ENCODE measurements at places on chromosomes 5 and 9. TPM values are rescaled to one million over a fixed set of nuclear protein-coding genes. Genes with fewer than 3 reads are reported as not detected.

CDKN2B-AS1 gene
- 0.44 TPM for polyA plus RNA-seq

SPATA31A3 gene
- polyA plus RNA-seq, result not detected

DNA sequence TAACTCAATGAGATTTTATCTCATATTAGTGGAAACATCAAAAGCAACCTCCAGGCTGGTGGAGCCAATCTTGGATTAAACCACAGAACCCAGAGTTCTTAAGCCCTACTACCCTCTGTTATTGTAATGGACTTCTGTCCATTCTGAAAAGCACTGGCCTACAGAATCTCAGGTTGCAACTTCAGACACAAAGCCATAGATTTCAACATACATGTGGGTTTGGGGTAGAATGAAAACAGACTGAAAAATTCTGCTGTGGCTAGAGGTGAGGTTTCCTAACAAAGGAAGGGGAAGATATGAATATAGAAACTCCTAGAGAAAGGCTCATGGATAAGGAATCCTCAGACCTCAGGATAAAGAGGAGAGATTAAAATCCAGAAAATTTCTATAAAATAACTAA lies 569.8 kb upstream of the RIOK2 start:
- no peak for DNase-seq

SPINK4 gene
- polyA plus RNA-seq, result not detected

GRCh38 chr5:126171916-126172315 lies 251.3 kb upstream of the GRAMD2B start:
- DNase-seq, result no peak

DNA sequence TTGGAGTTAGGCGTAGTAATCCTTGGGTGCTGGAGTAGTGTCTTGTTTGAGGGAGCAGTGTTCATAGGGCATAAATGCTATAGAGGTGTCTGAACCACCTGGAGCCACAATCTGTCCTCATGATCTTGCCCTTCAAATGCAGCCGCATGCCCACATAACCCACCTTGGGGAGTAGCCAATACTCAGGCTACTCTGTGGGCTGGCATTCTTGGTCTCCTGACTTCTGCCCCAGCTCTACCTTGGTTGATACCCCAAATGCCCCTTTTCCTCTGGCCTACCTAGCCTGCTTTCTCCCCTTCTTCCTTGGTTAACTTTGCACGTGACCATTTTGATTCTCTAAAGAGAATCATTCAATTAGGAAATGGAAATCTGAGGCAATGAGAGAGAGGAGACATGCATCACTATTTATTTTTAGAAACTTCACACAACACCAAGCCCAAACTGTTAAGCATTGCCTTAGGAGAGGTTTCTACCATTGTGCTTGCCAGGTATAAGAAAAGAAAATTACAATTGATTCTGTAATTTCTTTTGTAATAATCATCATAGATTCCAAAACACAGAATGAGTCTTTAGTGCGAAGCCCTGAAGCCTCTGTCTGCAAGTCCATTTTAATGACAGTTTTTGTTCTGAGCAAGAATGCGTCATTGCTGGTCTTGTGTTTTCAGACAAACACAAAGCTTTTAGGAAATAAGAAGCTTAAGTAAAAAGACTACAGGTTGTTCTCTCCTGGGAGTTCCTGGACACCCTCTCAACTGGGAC lies 135.2 kb downstream of the C9orf152 start:
- no peak for DNase-seq

RNF183 gene
- not detected for polyA plus RNA-seq

SPINK7 gene
- not detected for polyA plus RNA-seq

DNA sequence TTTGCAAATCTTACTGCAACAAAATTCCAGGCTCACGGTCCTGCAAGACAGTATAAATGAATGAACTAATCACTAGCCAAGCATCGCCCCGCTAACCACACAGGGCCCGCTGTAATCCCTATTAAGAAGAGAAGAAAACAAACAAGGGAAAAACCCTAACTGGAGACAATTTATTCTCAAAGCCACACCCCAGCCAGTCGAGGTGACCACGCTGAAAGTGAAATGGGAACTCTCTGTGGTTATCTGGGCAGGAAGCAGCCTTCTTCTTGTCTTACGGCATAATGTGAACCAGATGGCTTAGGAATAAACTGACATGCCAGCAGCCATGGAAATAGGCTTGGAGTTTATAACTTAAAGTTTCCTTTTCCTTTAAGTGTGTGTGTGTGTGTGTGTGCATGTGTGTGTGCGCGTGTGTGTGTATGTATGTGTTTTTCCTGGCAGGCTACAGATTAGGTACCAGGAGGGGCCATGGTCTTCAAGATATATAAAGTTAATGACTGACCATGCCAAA lies 120.2 kb downstream of the SEMA6A start:
- peak; percentile 9 for DNase-seq

DNA sequence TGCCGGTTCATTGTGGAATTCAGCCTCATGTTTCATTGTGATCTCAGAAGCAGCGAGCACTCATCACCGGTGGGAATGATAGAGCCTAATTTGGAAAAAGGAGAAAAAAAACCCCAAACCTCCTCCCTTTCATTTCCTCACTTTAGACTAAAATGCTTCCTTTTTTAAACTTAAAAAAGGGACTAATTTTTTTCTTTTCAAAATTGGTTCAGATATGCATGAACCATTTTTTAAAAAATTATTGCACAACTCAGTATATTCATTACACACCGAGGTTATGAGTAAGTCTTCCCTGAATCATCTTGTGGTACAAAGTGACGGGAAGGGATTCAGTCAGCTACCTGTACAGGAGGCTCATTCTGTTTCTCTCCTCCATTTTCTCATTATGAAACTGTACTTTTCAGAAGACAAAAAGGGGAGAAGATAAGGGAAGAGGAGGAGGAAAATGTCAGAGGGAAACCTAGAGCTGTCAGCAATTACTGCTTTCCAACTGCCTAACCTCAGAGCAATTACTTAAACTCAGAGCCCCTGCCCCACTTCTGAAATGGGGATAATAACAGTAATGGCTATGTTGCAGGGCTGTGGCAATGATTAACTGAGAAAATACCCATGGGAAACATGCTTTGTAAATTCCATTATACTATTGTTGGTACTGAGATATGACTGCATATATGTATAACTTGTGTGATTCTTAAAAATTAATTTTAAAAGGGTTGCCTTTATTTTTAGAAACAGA lies 24.0 kb downstream of the GALNT10 start:
- no peak for DNase-seq

- DNase-seq, result no peak
Measured at GRCh38 chr9:115615000-115615401, 497.0 kb upstream of the TNC start.

DNA sequence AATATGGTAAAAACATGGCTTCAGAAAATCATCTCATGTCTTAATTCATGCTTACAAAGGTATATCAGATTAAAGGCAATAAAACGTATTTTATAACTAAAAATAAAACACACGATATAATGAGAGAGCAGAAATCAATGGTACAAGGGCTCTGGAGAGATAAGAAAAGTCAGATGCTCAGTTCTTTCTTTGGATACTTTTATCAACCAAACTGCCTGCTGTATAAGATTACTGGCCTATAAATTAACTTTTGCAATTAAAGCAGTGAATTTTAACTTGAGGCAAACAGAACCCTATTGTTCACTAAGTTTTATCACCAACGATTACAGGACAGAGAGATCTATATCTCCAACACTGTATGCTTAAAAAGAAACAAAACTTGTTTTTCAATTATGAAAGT lies 42.1 kb upstream of the HNRNPA0 start:
- DNase-seq, result no peak

ENTREP1 gene
- 13.5 TPM for polyA plus RNA-seq

AK3 gene
- polyA plus RNA-seq, result 19.7 TPM

GRCh38 chr9:91711755-91712601 lies 238.1 kb downstream of the ROR2 start:
- no peak for DNase-seq

DNA sequence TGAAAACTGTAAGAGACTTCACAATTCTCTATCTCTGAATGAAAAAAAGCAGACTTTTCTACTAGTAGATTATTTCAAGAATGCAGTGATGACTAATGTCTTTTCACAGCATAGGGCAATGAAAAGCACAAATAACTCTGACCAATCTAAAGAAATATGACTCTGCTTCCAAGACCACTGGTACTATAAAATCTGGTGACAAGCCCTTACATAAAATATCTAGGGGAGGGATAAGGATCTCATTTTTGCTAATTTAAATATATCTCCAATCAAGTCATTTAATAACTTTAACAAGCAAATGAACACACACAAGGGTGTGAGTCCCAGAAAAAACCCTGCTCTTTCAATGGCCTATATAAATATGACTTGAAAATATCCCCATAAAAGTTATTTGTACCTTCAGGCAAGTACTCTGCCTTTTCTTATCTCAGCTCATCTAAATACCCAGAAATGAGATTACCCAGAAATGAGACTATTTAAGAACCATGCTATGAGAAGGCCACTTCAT lies 105.2 kb downstream of the GNAQ start:
- DNase-seq, result peak; percentile 73

GRCh38 chr5:168528521-168529373 lies at the start of gene FBLL1:
TSS of gene FBLL1 (plus strand) at chr5:168529305. CDS start at chr5:168529505, 200 bp downstream.
- peak; percentile 32 for DNase-seq

DNA sequence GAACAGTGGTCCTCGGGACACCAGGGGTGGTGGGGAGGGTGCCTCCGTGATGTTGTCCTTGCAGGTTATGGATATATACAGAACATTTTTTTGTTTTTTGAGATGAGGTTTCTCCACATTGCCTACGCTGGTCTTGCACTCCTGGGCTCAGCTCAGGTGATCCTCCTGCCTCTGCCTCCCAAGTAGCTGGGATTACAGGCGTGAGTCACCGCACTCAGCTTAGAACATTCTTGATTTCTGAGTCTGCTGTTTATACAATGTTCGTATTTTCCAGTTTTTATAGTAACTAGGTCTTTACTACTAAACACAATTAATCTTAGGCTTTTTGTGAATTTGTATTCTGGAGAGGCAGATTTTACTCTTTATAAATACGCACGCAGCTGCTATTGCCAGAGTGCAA lies 6.0 kb downstream of the PMPCA start:
- DNase-seq, result no peak

NME5 gene
- polyA plus RNA-seq, result not detected
